ENCODE measurements at places on chromosomes 2 and 18.

GRCh38 chr2:8574196-8575037 is 107.4 kb upstream of the ID2 start:
- no peak for DNase-seq

GRCh38 chr2:220469201-220469600 is 841.8 kb downstream of the SLC4A3 start:
- DNase-seq, result no peak

DNA sequence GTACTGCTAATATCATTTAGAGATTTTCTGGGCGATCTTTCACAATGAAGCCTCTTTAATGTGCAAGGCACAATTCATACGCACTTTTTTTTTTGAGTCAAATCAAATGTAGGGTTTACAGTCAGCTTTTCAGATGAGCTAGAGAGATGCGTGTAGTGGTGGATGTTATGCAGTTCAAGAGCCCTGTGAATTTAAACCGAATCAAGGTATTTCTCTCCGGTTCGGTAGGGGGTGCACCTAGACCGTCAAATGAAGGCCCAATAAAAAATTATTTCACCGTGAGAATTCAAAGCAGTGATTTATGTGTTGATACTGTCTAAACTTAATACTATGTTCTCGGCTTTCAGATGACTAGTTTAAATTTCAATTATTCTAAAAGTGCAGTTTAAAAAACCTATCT is 1.1 kb downstream of the PTH2R start:
- DNase-seq, result no peak

- DNase-seq, result no peak
Measured at GRCh38 chr18:66838340-66838987, 234.6 kb upstream of the CDH19 start.

- DNase-seq, result no peak
Measured at GRCh38 chr2:45533771-45534170, 77.3 kb downstream of the SRBD1 start.

GRCh38 chr2:177174486-177174885 is 38.1 kb upstream of the HNRNPA3 start:
- no peak for DNase-seq

DNA sequence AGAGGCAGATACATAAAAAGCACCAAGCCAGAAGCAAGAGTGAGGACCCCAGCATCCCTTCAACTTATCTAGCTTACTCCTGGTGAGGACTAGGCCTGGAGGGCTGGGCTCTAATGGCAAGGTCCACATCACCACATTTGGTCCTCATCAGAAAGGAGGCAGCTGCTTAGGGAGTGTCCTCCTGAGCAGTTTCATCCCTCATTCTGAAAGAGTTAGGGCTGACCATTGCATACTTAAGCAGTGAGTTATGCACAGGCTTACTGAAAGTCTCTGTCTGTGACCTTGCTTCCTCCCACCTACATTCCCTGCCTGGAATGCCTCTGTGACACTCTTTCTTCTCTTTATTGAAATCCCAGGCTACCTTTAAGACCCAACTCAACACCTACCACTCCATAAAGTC is 301.8 kb upstream of the ACVR2A start:
- no peak for DNase-seq

DNA sequence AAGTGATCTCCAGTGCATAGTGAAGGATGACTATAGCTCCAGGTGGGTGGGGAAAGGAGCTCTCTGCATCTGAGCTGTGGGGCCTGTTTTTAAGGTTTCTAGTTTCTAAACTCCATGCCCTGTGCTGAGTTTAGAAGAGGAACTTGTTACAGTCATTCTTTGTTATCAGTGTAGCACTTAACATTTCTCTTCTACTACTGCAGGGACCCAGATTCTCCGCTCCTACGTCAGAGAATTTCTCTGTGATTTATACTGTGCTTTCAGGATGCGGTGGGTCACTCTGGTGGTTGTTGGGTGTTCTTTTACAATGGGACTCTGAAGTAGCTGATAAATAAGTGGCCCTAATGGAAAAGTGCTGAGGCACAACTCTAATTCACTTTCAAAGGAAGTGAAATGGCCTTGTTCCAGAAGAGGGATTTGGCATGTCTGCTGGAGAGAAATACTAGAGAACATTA is 122.0 kb downstream of the WDSUB1 start:
- no peak for DNase-seq

- DNase-seq, result no peak
Measured at GRCh38 chr2:131408778-131409177, 44.8 kb upstream of the RAB6D start.

GRCh38 chr18:13603304-13604019 is 122.9 kb downstream of the FAM210A start:
- no peak for DNase-seq

DNA sequence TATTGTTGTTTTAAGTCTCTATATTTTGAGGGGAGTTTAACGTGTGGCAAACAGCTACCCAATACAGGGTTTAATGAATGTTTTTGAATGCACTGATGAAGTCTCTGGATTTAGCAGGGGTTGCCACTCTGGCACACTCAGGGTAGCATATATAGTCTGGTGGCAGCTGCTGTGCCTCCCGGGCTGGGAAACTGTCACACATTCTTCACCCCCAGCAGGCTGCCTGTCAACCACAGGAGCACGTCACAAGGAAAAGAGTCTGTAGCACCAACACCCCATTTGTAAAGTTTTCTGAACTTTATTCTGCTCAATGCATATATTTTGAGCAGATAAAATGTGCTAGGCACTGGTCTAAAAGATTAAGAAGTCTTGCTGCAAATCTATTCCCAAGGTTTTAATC is 39.3 kb downstream of the NGEF start:
- no peak for DNase-seq

DNA sequence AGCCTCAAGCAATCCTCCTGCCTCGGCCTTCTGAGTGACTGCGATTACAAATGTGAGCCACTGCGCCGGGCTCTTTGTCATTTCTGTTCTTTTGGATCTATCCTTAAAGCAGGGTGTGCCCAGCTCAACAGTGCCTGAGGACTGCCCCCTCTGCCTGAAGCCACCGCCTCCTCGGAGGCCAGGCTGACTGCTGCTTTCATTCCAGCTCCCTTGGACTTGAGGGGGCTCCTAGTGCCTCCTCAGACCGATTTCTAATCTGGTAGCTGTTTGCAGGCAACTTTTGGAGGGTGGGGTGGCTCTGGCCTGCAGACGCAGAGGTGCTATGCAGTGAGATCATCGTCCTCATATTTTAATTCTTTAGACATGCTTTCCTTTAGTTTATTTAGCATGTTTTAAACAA is 35.9 kb upstream of the KLF11 start:
- no peak for DNase-seq

DNA sequence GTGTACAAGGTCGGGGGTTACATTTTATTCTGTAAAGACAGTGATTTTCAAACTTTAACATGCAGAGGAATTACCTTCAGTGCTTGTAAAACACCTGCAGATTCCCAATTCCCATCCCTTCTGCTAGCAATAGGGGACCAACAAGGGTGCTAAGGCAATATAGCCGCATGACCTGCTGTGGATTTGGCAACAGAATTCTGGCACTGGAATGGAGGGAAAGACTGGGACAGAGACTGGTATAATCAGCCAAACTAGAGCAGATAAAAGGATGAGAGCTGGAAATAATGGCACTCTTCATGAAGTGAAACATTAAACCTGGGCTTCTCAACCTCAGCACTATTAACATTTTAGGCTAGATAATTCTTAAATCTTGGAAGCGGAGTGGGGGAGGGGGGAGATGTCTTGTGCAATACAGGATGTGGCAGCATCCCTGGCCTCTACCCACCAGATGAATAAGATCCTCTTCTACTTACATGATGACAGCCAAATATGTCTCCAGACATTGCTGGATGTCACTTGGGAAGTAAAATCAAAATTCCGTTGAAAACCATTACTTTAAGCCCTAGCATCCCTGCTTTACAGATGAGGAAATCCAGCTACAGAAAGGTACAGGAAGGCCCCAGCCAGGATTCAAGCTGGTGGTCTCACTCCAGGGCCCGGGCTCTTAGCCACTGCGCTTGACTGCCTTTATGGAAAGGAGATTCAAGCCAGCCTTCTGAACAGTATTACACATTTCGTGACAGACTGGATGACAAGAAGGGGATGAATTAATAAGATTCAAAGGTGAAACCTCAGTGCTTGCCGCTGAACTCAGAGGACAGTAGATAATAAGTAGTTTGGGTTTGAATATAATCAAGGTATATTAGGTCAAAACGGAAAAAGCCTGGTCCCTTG is 1.7 kb downstream of the EVA1A start:
- no peak for DNase-seq

DNA sequence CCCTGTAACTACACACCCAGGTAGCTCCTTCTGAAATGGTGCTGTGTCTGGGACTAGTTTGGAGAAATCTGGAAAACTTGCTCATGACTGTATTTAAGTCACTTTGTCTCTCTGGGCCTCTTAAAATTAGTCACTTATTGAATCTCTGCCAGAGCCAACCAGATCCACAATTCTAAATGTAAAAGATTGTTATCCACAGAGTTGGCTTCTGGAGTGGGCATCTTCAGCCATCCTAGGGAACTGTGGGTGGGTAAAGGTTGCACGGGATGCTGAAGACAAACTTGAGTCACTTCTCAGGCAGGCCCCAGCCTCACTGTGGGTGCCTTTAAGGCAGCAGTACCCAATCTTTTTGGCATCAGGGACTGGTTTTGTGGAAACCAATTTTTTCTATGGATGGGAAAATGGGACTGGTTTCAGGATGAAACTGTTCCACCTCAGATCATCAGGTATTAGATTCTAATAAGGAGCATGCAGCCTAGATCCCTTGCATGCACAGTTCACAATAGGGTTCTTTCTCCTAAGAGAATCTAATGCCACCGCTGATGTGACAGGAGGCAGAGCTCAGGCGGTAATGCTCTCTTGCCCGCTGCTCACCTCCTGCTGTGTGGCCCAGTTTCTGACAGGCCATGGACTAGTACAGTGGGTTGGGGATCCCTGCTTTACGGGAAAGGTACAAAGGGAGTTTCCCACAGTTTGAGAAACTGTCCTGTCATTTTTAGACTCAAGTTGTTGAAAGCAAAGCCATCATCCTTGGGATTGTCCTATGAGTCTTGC is 98.3 kb upstream of the SPRED2 start:
- DNase-seq, result no peak

GRCh38 chr2:109125593-109126500 is 3.2 kb upstream of the SH3RF3 start:
- DNase-seq, result no peak

DNA sequence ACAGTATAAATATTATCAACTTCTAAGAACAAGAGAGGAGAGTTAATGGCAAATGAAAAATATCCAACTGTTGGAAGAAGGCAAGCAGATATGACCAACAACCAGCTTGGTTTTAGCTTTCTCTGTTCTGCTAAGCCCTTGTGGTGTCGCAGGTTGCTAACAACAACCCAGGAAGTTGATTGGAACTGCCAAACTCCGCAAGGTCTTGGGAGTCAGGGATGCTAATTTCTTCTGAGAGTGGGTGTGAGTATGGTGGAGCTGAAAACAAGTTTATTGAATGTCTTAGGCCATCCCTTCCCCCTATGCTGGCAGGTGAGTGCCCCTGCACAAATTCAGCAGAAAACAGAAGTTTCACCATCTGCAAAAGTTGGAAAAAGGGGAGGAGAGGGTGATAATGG is 17.5 kb downstream of the BZW1 start:
- no peak for DNase-seq

DNA sequence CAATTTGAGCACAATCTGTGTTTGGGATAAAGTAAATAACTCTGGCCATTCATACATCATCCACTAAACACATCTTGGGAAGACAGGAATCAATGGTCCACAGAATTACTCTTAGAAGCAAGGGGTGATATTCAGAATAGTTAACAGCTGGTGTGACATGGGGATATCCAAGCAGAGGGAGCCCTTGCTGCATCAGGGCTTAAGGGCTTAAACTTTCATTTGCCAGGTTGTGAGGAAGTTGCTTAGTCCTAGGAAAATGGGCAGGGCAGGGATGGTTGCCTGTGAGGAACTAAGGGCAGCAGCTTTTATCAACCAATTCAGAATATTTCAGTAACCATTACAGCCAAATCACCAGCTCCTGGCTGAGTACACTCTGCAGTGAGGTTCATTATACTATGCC is 2.0 kb upstream of the ITGA6 start:
- no peak for DNase-seq

DNA sequence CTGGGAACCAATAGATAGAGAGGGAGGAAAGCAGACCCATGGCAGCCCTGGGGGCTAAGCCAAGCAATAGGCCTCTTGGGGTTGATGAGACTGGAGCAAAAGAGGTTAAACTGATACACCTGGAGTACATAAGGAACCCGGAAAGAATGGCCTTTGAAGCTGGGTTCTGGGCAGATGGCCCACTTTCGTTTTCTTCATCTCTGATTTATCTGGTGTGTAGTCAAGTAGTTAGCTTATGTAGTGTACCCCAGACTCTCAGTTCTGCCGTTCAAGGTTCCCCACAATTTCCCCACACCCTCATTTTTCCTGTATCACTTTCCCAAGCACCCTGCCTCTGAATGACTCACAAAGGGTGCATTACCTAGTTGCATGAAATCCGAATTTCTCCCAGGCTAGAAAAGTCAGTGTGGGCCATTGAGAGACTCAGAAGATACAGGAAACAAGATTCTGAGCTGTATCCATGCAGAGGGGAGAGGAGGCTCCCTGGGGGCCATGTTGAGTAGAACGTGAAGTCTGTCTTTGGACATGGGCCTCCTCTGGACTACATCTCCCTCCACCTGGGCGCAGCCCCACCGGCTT is 235.0 kb downstream of the LOXHD1 start:
- DNase-seq, result no peak

GRCh38 chr2:38613849-38614213 is 11.1 kb upstream of the HNRNPLL start:
- no peak for DNase-seq

DNA sequence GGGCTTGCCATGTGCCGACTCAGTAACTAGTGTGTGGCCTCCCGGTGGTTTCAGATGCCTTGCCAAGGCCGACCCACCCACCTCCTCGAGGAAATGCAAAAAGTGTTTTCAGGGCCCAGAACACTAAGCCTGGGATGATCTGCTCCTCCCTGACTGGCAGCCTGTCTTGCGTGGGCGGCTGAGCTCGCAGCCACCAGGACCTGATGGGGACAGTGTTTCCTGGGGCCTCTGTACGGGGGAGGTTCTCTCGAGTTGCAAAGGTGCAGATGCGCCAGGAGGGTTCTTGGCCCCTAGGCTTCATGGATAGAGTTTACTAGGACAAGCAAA is 85.2 kb downstream of the GLI2 start:
- DNase-seq, result no peak

- no peak for DNase-seq
Measured at GRCh38 chr18:40642692-40643229, 1312.3 kb upstream of the PIK3C3 start.

GRCh38 chr18:66558773-66559172 is 45.1 kb downstream of the CDH19 start:
- no peak for DNase-seq

DNA sequence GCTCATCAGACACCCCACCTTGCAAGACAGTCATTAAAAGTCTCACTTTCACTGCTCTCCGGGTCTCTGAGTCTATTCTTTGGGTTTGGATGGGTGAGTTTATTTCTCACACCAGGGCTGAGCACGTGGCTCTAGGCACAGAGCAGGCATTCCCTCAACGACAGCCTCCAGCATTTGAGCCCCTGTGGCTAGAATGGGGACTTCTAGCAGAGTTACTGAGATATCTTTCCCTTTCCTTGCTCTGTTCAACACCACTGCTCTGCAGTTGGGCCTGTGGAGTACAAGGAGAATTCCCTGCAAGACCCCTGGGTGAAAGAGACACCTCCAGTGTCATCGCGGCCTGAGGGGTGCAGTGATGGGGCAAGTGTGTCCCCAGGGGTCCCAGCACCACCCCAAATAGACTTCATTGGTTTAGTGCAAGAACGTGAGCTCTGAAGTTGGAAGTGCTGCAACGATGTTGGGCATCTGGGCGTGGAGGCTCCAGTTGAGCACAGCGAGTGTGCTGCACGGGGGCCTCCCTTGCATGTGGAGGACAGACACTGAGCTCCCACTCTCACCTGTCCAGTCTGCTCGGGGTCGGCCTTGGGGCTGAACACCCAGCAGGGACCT is 184.1 kb upstream of the HS6ST1 start:
- DNase-seq, result no peak
